ENCODE measurements at places on chromosomes 4 and X.

DNA sequence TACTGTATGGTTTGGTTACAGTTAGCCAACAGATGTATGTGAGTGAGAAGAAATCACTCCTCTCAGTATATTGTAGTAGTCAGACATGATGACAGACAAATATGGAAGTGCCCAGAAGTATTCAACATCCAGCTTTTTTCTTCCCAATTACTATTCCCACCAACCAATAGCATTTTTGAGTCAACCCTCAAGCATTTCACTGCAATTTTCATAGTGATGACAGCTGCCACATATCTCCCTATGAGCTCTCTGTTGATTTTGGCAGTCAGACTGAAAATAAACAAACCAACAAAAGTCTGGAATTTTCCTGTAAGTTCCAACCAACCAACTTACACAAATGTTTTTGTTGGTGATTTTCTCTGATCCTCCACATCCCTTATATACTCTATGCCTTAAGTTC lies 8.2 kb upstream of the TRAM1L1 start:
- DNase-seq: no peak

DNA sequence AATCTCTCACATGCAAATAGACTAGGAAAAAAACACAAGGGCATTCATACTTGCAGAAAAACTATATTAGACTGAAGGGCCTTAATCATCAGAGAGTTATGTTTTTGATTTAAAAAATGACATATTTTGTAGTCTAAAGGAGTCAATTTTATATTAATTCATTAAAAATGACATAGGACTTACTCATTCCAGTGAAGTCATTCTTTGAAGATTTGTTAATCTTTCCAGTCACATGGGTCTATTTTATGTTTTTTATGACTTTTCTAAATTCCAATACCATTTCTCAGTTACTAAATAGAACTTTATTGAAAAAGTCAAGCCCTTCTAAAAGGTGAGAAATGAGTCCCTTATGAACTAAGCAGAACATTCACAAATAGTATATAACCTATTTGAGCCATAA lies 743.8 kb upstream of the INTU start:
- DNase-seq: no peak

- DNase-seq: peak; percentile 45
Measured at GRCh38 chr4:26179316-26179760, 141.5 kb upstream of the RBPJ start.

GRCh38 chr4:23135792-23136645 lies 443.3 kb downstream of the GBA3 start:
- DNase-seq: no peak

DNA sequence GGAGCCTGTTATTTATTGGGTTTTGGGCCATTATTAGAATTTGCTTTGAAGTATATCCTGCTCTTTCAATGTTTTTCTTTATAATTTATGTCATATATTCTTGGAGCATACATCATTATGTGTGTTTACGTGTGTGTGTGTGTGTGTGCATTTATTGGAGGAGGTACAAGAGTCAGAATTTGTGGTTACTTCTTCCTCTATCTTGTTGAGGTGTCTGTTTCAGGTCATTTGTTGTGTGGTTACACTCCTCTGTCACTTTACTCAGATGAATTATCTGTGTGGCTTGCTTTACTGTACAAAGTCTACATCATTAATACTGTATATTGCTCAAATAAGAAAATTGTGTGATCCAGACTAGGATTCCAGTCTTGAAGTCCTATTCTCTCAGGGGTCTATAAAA lies 1957.4 kb upstream of the TENM3 start:
- no peak for DNase-seq

DNA sequence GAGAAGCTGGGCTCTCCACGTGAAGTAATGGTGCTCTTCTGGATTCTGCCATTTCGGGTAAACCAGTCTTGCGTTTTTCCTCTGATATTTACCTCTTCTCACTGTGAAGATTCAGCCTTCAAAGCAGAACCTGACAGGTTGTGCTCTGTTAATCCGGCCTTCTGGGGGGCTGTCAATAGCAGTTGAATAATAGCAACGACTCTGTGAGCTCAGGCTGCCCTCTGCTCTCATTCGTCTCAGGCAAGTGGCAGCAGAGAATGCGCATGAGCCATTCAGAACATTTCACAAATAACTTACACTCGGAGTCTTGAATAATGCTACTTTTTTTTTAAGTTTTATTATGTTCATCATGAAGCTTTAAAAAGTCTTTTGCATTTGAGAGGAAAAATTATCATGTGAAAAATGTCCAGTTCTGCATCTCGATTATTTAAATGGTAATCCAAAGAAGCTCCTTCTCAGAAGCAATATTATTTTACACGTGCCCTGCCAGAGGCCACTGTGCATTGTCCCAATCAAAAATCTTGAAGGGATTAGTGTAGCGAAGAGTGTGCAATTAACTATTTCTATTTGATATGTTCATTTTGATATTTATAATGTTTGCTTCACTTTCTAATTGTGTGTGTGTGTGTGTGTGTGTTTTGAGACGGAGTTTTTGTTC lies 354.2 kb upstream of the FAT1 start:
- no peak for DNase-seq

DNA sequence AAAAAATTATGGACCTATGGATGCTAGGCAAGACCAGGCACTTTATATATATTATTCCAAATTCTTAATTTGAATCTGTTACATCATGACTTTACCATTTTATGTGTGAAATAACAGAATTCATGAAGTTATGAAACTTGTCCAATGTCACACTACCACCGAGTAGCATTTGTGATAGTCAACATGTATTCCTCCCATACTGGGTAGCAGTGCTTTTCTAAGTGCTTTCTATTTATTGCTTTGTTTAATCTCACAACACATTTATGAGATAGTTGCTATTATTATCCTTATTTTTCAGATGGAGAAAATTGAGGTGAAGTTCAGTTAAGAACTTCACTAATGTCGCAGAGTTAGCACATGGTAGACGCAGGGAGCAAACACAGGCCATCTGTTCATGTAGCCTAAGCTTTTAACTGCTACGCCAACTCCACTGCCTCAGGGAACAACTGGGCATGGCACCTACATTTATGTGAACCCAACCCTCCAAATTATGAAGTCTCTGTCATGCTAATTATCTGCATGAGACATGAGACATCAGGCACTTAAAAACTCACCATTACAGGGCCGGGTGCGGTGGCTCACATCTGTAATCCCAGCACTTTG lies 20.8 kb downstream of the GUCY1A1 start:
- no peak for DNase-seq

GRCh38 chr4:113398441-113399143 lies 349.1 kb downstream of the ANK2 start:
- no peak for DNase-seq

DNA sequence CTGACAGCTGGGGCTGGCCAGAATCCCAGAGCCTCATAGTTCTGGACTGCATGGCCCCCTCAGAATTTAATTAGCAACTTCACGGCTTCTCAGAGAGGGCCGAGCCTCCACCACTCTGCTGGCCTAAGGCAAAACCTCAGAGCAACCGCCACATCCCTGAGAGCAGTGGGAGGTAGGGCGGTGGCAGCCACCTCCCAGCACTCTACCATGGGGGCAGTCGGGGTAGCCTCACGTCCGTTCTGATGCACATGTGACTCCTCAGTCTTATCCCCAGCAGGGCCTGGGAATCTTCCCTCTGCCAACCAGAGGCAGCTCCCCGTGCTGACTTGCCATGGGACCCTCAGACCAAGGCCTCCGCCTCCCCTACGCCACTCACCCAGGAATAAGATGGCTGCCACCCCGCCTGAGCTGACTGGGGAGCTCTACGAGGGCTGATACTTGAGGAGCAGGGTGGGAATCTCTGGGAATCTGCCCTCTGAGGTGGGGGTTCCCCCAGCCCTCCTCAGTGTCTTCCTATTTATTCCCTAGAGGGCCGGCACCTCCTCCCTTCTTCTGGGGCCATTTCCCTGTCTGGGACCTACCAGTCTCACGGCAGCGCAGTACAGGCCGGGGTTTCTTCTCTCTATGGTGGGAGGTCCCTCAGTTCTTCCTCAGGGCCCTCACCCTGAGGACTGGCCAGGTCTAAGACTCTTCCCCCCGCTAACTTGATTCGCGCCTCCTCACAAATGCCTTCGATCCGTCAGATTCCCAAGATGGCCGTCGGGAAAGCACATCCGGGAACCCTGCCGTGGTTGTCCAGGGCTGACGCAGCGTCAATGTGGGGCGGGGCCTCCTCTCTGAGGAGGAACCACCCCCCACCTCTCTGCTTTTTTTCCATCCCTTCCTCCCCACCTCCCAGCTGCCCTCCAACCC lies at the start of gene MAGEC2:
TSS of gene MAGEC2 (minus strand) at position 769 of the 912 bp plus-strand sequence. CDS start 1,303 bp downstream, outside the sequence.
- no peak for DNase-seq

DNA sequence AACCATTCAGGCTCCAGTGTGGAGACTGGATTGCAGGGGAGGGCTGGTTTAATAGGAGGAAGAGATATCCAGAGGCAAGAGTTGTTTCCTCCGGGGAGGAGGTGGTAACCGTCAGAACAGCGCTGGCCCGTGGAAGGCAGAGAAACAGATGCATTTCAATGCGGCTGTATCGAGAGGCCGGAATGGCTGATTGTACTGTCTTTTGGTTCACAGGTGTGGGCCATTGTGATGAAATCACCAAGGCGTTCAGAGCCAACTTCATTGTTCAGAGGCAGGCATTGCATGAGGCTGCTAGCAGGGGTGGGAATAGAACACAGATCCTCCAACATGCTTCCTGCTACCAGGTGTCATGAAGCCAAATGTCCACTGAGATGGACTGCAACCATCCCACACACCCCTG lies 53.0 kb downstream of the SHOX start:
- no peak for DNase-seq

DNA sequence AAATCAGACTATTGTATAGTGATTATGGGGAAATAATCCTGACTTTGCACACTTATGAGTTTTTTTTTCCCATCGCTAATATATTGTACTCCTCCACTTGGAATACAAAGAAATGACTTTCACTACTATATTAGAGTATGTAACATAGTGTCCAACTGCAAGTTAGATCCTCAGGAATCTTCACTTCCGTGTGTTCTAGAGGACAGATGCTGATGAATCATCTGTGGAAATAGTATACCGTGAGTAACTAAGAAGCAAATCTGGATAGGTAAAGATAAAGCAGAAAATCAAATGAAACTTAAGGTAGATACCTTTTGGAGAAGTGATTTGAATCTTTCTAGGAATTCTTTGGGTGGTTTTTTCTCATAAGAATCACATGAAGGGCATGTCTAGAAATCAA lies 8.3 kb downstream of the IL21 start:
- no peak for DNase-seq

GRCh38 chr4:12319765-12320164 lies 891.1 kb upstream of the HS3ST1 start:
- DNase-seq: no peak

DNA sequence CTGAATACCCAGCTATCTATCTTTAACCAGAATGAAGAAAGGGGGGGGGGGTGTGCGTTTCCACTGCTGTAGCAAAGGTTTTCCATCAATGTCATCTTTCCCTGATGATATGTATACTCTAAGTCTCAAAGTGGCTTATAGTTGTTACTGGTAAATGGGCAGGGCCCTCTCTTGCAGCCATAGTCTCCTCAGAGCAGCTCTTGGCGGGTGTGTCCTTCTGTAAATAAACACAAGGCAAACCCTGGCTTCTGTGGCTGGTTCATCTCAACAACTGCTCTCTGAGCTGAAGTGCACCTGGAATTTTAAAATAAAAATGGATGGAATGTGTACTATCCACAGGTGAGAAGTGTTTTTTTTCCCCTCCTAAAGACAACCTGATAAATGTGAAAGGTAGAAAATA lies 57.5 kb upstream of the SCML1 start:
- no peak for DNase-seq

- DNase-seq: no peak
Measured at GRCh38 chr4:151389311-151389710, 19.7 kb upstream of the FHIP1A start.

DNA sequence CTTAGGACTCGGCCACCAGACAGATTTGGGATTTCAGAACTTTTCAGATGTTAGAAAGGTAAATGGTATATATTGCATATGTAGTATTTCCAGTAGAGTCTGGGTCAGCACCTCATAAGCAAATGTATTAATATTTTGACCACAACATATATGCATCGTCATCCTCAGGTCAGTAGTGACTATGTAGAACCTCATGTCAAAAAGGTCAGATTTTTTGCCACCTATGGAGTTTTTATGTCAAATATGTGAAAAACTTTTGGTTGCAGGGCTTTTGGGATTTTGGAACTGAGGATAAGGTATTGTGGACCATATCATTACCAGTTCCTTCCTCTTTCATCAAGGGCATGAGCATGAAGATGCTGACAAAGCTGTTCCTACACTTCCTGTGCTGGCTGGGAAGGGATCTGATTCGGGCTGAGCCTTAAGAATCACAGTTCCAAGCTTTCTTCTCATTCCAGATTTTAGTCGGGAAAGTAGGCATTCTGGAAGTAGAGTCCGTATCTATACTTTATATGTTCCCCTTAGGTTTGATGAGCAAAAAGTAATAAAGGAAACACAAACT lies 183.0 kb upstream of the PGRMC2 start:
- DNase-seq: no peak

DNA sequence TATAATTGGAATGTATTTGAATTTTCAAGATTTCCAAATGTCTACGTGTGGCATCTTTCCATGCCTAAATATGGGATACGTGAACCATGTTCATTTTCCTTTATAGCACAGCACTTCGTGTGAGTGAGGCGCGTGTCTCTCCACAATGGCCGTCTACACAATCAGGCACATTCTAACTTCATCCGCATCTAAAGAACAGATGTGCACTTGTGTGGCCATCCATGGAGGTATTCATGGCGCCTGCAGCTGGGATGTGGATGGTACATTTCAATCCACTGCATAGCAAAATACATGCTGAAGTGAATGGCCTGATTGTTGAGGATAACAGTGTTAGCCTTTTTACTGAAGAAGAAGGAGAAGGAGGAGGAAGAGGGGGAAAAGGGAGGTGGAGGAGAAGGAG lies 34.5 kb upstream of the TRIM2 start:
- DNase-seq: no peak

DNA sequence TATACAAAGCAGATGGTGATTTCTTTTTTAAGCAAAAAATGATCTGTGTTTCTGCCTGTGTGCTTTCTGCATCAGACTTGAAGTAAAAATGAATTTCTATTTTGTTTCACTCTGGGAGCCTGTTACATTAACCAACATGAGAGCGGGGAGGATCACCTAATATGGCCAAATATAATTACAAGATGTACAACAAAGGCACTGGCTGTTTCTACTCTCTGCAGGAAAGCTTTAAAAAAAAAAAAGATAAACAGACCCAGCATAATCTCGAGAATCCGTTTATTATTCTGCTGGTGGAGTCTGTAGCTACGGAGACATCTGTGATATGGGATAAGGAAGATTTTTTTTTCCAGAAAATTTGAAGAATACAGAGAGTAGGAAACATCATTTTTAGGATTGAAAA lies 103.6 kb downstream of the COMMD8 start:
- no peak for DNase-seq

DNA sequence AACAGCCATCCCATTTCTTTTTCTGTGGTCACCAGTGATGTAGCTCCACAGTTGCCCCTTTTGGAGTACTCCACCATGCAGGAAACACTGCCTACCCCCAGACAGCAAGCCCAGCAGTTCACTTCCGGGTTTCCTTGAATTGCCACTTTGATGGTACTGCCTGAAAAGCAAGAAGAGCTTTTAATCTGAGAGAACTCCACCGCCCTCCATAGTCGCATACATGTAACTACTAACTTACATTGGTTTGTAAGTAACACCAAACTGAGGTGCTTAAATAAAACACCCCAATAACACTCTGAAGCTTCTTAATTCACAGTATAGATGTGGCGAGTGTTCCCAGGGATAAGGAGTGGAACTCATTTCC lies 53.6 kb upstream of the HPSE start:
- peak; percentile 27 for DNase-seq
